ENCODE measurements at places on chromosomes 11 and 22.

DNA sequence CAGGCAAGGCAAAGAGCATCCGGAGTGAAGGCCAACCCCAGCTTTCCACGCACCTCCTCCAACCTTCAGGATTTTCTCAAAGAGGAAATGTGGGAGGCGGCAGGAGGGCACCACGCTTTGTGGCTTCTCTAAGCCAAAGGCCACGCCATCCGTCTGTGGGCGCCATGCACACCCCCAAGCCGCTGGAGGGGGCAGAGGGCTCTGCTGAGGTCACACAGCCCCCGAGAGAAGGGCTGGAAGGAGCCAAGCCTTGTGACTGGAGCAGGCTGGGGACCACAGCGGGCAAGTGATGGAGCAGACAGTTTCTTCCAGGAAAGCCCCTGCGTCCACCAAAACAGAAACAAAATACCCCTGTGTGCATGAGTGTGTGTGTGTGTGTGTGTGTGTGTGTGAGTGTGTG, 527.4 kb downstream of the BRD1 start:
- DNase-seq: no peak

- no peak for DNase-seq
Observed at GRCh38 chr11:93526641-93527583, 16.3 kb downstream of the SMCO4 start.

- peak; percentile 15 for DNase-seq
Observed at GRCh38 chr11:59918480-59918879, 19.8 kb upstream of the OOSP1 start.

DNA sequence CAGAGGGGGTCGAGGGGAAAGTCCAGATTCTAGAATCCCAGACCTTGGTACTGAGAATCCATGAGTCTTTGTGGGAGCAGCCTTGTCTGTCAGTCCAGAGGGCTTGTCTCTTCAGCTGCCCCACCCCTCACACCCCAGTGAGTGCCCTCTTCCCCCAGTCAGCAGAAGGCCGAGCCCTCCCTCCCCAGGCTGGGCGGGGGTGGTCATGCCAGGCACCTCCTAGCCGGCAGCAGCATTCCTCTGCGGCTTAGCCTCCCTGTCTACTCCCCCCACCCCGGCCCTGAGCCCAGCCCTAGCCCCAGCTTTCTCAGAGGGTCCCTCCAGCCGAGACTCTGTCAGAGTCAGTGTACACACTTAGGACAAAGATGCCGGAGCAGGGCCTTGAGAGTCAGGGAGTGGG, 4.6 kb downstream of the SOX10 start:
- DNase-seq: no peak

- no peak for DNase-seq
Observed at GRCh38 chr11:74237541-74237940, 66.5 kb downstream of the PPME1 start.

GRCh38 chr22:42769574-42770447, 49.1 kb upstream of the A4GALT start:
- DNase-seq: peak; percentile 93

DNA sequence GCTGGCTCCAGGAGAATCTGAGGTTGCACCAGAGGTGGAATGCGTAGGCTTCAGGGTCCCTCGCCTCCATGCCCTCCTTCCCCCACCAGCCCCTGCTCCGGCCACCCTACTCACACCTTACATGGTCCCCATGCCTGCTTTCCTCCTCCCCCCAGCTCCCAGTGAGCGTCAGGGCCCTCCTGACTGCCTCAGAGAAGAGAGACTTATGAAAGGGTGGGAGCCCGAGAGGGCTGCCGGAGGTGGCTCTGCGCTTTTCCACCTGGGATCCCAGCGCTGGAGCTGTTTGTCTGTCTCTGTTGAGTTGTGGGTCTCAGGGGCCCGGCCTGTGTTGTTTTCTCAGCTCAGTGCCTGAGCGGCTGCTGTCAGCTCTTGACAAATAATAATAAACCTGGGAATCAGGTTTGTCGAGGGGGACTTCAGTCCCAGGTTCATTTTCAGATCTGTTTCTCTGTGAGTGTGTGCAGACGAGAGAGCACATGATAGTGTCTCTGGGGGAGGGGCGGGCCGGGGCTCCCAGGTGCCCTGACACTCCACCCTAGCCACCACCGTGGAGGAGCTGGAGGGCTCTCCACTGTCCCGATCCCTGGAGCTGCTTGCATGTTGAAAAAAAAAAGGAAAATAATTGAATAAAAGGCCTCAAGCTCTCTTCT, 153.7 kb downstream of the FEZ1 start:
- DNase-seq: no peak

DNA sequence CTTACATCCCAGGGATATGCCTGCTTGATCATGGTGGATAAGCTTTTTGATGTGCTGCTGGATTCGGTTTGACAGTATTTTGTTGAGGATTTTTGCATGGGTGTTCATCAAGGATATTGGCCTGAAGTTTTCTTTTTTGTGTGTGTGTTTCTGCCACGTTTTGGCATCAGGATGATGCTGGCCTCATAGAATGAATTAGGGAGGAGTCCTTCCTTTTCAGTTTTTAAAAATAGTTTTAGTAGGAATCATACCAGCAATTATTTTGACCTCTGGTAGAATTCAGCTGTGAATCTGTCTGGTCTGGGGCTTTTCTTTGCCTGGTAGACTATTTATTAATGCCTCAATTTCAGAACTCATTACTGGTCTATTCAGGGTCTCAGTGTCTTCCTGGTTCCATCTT, 362.4 kb downstream of the JRKL start:
- no peak for DNase-seq

DNA sequence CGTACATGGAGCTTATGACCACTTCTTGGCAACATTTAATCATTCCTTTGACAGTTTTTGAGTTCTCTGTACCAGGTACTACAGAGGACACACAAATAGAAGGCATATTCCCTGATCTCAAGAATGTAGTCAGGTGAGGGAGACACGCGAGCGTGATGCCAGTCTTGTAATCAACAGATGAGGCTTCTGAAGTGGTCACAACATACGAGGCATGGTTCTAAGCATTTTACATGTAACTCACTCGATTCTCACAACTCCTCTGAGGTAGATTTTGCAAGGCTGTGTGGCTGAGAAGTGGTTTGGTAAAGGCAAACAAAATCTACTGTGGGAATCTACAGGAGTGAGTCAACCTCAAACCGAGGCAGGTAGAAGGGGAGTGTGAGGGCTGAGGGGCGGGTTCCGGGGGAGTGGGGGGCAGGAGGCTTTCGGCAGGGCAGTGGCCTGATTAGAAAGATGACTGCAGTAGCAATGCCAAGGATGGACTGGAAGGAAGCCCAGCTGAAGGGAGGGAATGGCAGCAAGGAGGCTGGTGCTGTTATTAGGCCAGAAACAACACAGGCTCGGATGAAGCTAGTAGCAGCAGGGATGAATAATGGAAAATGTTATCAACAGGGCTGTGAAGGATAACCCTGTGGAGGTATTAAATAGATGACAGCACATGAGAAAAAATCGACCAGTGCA, 63.8 kb downstream of the ST14 start:
- DNase-seq: no peak

DNA sequence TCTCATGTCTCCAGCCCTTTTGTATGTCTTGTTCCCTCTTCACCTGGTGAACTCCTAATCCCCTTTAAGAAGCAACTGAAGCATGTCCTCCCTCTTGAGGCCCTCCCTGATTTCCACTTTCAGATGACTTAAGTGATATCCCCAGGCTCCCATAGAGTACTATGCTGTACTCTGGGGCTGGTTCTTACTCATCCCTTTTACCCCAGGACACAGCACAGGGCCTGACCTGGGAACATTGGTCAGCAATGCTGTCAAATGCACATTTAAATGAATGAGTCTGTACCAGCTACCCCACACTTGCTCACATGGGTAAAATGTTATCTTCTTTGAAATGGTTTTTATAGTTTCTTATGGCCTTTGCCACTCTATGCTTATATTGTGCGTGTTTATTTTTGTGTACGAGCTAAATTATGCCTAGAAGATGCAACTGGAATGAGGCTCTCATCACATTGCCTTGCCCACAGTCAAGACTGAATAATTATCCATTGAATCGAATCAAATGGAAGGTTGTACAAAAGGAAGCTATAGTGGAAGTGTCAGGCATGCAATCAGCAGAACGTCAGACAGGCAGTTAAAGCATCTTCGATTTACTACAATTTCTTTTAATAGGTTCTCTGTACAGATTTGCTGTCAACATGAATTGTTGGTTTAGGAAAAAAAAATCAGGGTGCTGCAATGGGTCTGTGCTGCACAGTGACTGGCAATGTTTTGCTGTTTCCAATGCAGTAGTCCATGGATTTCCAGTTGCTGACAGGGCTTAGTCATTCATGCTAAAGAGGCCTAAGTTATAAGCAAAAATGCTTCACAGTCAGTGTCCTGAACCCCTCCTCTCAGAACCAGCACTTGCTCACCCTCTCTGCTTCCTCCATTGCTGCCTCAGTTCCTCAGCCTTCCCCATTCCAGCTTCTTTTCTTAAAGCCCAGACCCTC, 79.5 kb downstream of the PARVA start:
- DNase-seq: peak; percentile 48
